ENCODE measurements at places on chromosomes 3 and 15.

DNA sequence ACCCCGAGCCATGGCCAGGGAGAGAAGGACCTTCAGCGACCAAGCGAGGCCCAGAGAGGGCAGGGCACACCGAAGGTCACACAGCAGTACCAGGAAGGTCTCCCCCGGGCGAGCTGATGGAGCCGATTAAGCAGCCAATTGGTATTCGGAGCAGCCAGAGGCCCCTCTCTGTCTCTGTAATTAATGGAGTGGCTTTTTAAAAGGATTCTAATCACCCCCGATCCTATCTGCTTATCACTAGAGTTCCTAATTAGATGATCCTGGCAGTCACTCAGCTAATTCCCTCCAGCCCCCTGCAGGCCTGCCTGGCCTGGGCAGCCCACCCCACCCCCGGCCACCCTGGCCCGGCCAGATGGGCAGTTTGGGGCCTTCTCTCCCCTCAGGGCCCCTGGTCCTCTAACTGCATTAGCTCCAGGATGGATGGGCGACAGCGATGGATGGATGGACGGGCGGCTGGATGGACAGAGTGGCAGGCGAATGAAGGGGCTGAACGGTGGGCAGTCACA is 1.6 kb upstream of the DNAJB8 start:
- DNase-seq: no peak

GRCh38 chr3:29453284-29454001 is 172.6 kb downstream of the RBMS3 start:
- no peak for DNase-seq

DNA sequence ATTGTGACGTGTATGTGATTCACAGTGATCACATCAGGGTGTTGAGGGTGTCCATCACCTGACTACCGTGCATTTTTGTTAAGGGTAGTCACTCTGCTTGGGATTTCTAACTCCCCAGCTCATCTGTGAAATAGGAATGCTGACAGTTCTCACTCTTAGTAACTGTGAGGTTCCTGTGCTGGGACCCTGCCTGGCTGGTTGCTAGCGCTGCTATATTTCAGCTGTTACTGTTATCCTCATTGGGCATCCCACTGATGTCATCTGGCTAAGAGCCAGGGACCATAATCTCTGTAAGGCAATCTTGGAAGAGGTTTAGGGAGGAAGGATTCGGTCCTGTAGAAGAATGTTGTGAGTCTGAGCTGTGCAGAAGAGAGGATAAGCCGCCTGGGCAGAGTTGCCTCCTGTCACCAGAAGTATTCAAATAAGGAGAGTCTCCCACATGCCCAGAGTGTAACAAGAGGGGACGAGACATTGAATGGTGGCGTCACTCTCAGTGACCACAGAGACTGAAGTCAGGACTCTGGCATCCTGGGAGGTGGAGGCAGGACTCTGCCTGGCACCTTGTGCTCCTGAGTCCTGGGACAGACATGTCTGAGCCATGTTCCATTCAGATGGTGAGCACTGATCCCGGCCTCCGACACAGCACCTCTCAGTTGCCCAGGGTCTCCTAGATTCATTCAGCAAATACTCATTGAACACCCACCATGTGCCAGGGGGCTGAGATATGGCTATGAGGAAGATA is 52.2 kb downstream of the FBLN2 start:
- no peak for DNase-seq

- no peak for DNase-seq
Observed at GRCh38 chr15:63234451-63234870, 42.9 kb upstream of the APH1B start.

DNA sequence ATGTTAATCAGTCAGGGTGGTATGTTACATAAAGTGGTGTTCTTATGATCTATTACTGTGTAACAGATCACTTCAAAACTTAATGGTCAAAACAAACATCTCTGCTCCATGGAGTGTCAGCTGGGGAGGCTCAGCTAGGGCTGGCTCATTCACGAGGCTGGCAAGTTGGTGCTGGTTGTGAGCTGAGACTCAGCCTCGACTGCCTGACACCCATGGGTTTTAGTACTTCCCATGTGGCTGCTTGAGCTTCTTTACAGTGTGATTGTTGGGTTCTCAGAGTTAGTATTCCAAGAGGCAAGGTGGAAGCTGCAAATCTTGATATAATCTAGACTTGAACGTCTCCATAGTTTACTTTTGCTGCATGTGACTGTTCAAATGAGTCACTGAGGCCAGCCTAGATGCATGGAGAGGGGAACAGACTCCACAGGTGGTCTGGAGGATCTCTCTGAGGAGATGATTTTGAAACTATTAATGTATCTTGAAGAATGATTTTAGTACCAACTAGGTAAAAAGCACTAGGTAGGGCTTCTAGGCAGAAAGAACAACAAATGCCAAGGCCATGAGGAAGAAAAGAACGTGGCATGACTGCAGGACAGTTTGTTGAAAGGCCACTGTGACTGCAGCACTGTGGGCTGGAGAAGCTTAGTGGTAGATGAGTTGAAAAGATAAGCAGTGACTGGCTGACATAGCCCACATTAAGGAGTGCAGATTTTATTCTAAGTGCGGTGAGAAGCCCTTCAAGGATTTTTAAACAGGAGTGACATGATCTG is 281.1 kb upstream of the PROK2 start:
- no peak for DNase-seq

GRCh38 chr15:83982748-83983147 is 252.8 kb upstream of the GOLGA6L4 start:
- no peak for DNase-seq

GRCh38 chr15:77038312-77039216 is 32.3 kb downstream of the TSPAN3 start:
- no peak for DNase-seq

DNA sequence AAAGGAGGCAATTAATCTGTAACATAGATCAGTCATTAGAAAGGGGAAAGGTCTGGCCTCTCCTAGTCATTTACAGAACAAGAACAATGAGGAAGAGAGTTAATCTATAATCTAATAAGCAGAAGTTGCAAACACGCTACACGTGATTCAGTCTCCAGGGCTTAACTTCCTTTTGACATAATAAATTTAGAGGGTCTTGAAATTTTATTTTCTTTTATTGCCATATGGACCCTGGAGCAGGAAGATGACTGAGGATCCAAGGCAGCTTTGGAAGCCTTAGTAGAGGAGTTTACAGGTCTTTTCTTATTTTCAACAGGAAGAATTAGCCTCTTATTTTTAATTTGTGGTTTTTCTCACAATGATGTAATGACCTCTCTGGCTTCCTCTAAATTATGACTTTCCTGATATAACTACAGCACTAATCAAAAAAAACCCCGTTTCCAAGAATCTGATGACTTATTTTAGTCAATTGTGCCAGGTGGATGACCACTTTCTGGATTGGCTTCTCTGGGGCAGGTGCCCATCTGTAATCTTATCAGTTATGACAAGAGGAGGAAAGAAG is 32.2 kb downstream of the ADGRG7 start:
- no peak for DNase-seq

DNA sequence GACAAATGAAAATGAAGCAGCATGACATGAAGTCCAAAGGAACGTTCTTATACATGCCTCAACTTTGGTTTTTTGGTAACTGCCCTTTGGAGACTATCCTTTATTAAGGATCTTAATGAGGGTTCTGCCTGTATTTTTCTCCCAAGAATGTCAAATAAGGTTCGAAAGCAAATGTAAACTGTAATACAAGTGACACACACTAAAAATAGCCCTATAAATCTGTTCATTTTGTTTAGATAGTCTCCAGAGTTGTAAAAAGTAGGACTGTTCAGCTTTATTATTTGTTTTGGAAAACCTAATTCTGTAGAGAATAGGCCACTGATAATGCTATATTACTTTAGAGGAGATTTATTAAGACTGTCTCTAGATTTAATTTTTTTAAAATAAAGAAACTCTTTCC is 80.5 kb upstream of the CDIN1 start:
- no peak for DNase-seq

GRCh38 chr3:171328419-171329082 is 131.7 kb downstream of the TNIK start:
- DNase-seq: no peak

GRCh38 chr3:158718490-158719170 is 13.6 kb downstream of the RARRES1 start:
- no peak for DNase-seq

DNA sequence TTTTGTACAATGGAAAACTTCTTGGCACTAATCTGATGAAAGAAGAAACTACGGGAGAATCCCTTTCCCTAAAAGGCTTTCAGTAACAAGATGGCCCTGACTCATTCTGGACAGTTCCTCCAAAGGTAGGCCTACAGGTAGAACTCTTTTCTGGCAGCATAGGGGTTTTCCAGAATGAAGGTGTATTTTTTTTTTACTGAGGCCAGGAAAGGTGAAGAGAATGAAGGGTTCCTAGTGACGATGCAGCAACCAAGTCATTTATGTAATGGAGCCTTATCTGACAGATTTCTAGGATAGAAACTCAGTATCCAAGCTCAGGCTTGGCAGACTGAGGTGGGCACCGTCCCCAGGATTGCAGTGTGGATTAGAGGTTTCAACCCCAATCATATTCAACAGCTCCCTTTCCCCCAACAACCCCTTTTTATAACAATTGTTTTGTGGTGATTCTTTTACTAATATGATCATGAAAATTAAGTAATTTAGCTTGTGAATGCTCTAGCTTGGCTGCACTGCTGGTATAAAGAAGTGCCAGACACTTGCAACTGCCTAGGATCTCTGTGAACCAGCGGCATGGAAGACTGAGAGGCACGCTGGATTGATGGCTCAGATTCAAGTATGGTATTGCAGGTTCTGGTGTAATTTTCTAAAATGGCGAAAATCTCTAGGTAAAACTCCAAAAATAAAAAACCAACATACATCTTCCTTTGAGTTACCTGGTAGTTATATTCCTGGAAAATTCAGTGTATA is 8.7 kb upstream of the TRIM69 start:
- no peak for DNase-seq

- no peak for DNase-seq
Observed at GRCh38 chr3:117346901-117347300, 637.3 kb downstream of the TUSC7 start.

GRCh38 chr3:124592658-124593441 is 137.4 kb upstream of the UMPS start:
- no peak for DNase-seq

DNA sequence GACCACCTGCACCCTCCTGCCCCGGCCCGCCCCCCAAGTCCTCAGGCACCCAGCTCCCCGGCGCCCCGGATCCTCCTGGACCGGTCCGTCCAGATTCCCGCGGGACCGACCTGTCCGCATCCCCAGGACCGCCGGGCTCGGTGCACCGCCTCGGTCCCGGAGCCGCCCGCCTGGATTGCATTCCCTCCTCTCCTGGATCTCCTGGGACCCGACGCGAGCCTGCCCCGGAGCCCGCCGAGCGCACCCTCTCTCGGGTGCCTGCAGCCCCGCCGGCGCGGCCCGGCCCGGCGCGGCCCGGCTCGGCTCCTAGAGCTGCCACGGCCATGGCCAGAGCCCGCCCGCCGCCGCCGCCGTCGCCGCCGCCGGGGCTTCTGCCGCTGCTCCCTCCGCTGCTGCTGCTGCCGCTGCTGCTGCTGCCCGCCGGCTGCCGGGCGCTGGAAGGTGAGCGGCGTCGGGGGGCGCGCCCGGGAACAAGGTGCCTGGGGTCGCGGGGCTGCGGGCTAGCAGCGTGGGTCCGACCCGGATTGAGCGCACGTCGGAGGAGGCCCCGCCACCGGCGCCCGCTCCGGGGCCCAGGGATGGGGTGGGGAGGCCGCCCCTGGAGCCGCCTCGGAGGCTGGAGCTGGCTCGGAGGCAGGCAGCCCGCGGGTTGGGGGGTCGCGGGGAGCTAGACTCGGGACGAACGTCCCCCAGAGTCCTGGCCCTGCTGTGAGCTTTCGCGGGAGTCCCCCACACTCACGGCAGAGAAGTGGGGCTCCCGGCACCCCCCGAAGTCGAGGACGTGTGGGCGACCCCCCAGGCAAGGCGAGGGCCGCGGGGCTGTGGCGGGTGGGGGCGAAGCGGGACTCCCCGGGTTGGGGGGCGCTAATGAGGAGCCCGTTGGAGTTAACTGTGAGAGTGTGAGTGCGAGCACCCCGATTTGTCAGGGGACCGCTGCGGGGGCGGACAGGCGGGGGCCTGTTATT is 610 bp downstream of the EPHB3 start:
- no peak for DNase-seq

- DNase-seq: no peak
Observed at GRCh38 chr15:75785771-75786574, 57.3 kb upstream of the UBE2Q2 start.

DNA sequence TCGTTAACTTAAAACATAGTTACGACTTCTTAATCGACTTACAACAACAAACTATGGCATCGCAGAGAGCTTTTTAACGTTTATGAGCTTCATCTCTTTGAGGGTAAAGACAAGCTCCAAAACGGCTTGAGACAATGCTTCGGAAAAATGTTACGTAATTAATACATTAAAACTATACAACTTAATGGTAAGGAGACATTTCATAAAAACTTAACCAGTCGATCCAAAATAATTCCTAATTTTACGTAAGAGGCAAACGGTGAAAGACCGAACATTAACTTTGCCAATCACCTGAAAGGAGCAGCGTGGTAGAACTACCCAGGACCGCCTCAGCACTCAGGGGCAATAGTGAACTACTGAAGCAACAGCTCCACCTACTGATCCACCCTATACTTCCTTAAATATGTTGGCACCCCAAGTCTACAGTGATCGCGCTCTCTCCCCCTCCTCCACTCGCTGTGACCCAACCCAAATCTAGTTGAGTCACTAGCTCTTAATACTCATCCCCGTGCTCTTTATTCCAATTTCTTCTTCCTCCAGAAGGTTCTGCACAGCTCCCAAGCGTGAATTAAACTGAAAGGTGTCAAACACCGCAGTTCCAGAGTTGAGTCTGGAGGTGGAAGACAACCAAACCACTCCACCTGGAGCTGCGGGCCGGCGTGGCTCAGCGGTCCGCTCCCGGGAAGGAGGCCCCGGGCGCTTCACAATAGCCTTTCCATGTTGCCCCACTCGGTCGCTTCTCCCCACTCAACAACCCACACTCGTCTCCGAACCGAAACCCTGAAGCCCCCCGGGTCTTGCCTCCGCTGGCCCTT is 901 bp downstream of the NAA50 start:
- peak; percentile 60 for DNase-seq

DNA sequence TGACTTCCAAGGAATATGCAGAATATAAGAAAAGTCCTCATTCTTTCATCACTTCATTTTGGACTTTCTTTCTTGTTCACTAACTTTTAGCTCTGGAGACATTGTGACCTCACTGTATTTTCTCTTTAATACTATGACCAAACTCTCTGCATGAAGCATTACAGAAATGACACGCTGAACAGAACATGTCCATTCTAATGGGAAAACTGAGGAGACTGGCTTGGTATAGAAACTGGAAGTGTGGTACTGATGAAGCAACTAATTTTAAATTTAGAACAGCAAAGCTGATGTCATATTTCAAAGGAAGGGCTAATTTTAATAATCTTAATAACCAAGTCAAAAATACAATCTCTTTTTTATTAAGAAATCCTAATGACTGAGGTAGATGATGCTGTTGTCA is 4.7 kb downstream of the DPH3 start:
- DNase-seq: no peak

DNA sequence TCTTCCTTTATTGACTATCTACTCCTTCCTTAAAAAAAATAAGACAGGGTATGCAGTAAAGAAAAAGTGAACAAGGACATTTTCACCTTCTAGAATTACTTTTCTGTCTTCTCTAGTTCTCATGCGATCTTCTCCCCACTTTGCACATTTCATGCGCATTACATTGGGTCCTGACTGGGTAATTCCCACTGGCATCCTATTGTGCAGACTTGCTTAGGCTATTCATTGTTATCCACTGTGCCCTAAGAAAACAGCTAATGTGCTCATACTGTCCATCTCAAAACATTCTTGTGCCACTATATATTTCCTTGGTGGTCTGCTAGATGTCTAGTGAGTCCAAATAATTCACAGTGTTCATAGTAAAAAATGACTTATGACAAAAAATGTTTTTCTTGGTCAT is 447.4 kb upstream of the ROBO1 start:
- no peak for DNase-seq
